H1 (cell line): ENCODE measurements at places on chromosomes 2 and 18. TPM values are rescaled to one million over a fixed set of nuclear protein-coding genes. Genes with fewer than 3 reads are reported as not detected.

LYG2 gene
- total RNA-seq: not detected in 2 replicates

COLEC11 gene
- 0.25 and 0.47 TPM in 2 replicates for total RNA-seq

MFF gene
- total RNA-seq: 86.8 and 89.5 TPM in 2 replicates

SUCLG1 gene
- 36.9 and 40.0 TPM in 2 replicates for total RNA-seq

NT5DC4 gene
- not detected in 2 replicates for total RNA-seq

RAB6D gene
- total RNA-seq: 0.17 and 0.22 TPM in 2 replicates

EMILIN1 gene
- 2.9 and 3.0 TPM in 2 replicates for total RNA-seq

FSHR gene
- not detected in 2 replicates for total RNA-seq

PCGF1 gene
- total RNA-seq: 10.0 and 13.8 TPM in 2 replicates

SPC25 gene
- total RNA-seq: 34.7 and 35.8 TPM in 2 replicates

L3MBTL4 gene
- total RNA-seq: 2.1 and 2.4 TPM in 2 replicates

PROKR1 gene
- 3.9 and 4.0 TPM in 2 replicates for total RNA-seq
